ENCODE measurements at places on chromosomes 16 and 17.

DNA sequence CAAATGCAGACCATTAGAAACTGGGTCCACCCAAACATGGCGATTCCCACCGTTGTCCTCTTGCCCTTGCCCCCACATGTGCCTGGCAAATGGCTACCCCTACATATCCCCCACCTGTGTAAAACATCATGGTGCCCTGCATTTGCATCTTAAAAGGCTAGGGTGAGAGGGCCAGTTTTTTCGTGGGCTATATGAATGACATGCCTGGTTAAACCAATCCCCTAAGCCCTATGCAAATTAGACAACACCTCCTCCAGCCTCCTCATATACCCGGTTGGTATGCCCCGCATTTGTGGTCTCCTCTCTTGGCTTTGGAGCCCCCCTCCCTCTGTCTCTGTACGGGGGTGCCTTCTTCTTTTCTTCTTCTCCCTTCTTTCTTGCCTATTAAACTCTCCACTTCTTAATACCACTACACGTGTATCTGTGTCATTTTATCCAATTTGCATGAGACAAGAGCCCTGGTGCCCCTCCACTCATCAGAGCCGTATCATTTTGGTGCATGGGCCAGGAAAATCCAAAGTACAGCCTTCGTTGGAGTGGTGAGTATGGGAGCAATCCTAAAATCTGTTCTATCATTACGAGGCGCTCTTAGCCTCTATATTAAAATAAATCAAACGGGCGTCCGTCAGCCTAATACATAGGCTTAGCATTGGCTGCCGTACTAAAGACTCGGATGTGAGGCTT is 30.1 kb downstream of the QPRT start:
- DNase-seq, result no peak

- DNase-seq, result no peak
Observed at GRCh38 chr17:28173801-28174200, 131.3 kb downstream of the NLK start.

DNA sequence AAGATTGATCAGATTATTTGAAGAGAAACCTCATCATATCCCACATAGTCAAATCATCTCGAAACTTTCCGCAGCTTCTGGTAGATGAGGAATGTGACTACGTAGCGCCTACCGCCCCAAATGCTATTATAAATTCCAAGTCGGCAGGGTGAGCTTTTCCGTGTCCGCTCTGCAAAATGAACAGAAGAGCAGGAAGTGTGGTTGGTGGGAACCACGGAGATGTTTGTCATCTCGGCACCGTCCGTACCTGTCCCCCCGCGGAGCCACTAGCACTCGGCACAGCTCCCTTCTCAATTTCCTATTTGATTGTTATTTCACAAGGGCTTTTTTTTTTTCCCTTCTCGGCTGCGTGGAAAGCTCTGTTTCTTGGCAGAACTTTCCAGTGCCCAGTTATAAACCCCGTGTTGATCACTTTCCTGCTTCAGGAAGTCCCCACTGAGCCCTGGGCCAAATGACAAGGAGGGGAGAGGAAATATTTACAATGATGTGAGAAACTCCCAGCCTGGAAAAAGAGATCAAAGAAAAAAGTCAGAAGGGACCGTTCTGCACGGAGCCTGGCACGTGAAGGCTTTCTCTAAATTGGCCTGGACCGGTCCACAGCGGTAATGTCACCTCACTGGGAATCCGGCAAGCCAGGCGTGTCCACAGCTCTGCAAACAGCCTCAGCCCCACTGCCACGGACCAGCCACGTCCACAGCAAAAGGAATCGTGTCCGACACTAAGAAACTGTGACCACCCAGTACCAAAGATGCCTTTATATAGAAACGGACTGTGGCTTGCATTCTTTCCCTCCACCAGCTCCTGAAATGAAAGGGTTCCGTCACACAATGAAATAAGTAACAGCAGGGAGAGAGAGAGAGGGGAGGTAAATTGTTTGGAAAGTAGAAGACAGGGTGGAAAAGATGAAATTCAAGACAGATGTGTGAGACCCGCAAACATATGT is 65.0 kb downstream of the MRM3 start:
- no peak for DNase-seq

DNA sequence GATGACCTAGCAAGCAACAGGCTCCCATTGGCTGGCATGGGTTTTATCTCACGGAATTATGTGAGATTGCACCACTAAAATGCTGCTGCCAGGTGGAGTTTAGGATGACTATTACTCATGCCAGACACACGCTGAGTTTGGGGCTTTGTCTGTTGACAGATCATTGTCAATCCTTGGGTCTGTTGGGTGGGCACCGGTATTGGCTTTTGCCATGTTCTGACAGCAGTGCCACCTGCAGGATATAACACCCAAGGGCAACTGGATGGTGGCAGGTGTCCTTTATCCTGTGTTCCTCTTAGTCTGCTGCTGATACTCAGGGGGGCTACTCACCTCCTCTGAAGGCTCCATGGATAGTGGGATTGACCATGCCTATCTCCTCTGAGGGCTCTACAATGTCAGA is 221.6 kb upstream of the DYNLRB2 start:
- DNase-seq, result no peak

DNA sequence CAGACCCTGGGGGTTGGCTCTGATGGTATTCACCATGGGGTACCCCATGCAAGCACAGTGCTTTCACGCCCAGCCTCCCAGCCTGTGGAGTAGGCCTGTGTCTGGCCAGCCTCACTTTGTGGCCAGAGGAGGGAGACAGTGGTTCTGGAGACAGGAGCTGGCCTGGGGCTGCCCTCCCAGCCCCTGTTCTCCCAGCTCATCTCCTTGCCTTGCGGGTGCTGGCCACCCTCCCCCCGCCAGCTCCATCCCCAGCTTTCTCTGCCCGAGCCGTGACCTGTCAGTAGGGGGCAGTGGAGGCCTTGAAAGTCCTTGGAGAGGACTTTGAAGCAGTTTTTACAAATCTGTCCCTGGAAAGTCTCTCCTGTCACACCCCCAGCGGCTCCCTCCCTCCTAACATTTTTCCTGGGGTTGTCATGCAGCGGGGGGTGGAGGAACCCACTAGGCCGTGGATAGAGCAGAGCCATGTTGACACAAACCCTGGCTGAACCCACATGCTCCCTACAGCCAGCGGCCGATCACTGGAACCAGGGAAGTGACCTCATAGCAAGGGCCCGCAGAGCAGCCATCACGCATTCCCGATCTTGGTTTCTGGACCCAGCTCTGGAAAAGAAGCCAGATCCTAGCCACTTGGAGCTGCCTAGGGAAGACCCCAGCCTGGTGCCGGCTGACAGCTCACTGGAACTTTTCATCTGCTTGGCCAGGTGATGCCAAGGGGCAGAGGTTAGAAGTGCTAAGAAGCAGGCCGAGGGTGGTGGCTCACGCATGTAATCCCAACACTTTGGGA is 289.4 kb downstream of the SEC14L1 start:
- peak; percentile 79 for DNase-seq

Measured in globus pallidus (tissue), 1 donor.